ENCODE measurements at places on chromosomes 3 and 15. TPM values are rescaled to one million over a fixed set of nuclear protein-coding genes. Genes with fewer than 3 reads are reported as not detected.
A peak's percentile ranks its signal among the peaks of the same experiment; 100 is the strongest.

DNA sequence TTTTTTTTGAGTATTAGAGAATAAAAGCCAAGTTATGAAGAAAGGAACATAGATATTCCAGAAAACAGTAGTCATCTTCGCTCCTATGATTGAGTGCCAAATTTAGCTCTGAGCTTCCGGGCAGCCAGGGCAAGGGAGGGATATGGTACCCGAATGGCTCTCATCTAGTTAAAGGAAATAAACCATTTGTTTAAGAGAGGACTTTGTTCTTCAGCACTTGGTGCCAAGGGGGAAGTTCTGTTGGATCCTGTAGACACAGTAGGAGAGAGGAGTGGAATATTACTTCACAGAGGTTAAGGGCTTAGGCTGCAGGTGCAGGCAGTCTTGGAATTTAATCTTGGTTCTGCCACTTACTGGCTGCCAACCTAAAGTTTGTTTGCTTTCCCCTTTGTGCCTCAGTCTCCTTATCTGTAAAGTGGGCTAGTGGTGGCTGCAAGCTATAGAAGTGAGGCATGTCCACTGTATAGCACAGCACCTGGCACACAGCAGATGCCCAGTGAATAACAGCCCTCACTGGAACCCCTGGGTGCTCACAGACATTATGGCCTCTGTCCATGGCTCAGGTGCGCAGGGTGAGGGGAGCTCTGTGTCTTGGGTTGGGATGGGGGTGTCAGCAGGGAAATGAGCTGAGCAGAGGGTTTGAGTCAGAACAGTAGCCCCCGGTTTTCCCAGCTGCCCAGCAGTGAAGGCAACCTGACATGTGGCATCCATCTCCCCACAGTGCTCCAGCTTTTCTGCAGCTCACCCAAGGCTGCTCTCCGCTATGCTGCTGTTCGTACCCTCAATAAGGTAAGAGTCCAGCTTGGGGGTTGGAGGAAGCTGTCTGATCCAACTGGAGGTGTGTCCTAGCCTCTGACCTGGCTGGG lies 10.4 kb downstream of the COPG1 start:
- peaks cover 96% of the 10 kb centered on the region for H3K36me3 ChIP-seq
- no peak overlapping the region for H3K4me3 ChIP-seq
- peaks cover 13% of the 10 kb centered on the region for H3K4me1 ChIP-seq
- no peaks in the 10 kb centered on the region for H3K27me3 ChIP-seq

ZNF592 gene
- total RNA-seq, result 39.6 TPM

DNA sequence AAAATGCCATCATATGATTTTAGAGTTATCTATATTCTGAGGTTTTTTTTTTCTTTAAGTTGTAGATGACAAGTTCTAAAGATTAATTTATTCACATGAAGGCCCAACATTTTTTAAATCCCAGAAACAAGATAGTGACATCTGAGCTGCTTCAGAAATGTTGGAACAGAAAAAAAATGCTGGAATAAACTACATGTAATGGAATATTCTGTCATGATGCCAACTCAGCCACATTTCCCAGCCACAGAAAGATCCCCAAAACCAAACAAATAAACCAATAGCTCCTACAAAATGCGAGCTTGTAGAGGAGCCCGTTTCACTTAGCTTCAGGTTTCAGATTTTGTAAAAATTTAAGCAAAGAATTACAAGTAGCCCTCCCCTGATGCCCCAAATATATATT lies 111.0 kb upstream of the MYO5C start:
- no peak for DNase-seq
- no peaks in the 10 kb centered on the region for H3K4me1 ChIP-seq
- peaks cover 9% of the 10 kb centered on the region for H3K36me3 ChIP-seq
- no peaks in the 10 kb centered on the region for H3K27me3 ChIP-seq
- no peak overlapping the region for H3K4me3 ChIP-seq

ITGA11 gene
- 0.11 TPM for total RNA-seq

DNA sequence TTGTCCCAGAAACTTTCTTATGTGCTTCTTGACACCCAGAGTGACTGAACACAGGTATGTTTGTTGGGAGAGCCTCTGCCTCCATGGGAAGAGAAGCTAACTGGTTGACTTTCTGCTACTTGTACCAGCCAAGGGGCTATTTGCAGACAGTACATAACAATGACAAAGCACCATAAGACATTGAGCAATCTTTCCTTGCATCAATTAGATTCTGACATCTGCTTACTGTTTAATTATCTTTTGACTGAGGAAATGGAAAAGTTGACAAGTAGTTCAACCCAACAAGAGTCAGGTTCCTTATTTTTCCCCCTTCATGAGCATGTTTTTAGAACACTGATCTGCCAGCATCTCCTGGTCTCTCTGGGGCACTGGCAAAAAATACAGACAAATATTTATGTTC lies 157.7 kb downstream of the RPLP1 start:
- H3K4me3 ChIP-seq, result no peak overlapping the region
- DNase-seq, result no peak
- H3K36me3 ChIP-seq, result no peaks in the 10 kb centered on the region
- peaks cover 5% of the 10 kb centered on the region for H3K4me1 ChIP-seq

DNA sequence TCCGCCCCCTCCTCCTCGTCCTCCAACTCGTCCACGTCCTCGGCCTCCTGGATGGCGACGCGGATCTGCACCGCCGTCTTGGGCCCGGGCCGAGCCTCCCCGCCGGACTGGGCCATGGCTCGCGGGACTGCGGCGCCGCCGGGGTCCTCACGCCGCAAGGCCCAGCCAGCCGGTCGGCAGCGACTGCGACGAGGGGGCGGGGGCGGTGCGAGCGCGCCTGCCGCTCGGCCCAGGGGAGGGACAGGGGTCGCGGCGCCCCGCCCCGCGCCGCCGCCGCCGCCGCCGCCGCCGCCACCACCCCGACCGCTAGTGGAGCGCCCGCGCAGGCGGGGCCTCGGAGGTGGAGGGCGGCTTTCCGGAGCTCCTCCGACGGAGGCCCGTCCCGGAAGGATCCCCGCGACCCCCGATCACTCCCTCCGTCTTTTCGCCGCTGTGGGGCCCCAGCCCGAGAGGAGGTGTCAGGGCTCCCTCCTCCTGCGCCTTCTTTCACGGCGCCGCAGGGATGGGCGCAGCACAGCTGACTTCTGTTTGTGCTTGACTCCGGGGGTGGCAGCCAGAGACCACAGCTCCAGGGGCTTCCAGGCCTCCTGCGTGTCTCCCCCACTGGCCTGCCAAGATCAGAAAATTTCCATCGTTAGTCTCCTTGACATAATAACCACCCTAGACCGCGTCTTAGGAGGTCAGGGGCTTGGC lies at the start of gene LARP6:
TSS of gene LARP6 (minus strand) at position 185 of the 693 bp plus-strand sequence. CDS start at position 116, 69 bp downstream.
- H3K4me1 ChIP-seq, result peaks cover 6% of the 10 kb centered on the region
- DNase-seq, result peak; percentile 15
- H3K4me3 ChIP-seq, result peak within 1 kb of the TSS; percentile 76
- peaks cover 69% of the 10 kb centered on the region for H3K27me3 ChIP-seq
- H3K36me3 ChIP-seq, result no peaks in the 10 kb centered on the region
- no peak within 1 kb of the TSS for H3K27ac ChIP-seq

P2RY13 gene
- total RNA-seq, result not detected

EPHB3 gene
- not detected for total RNA-seq

GRCh38 chr3:53045518-53046170 lies at the start of gene SFMBT1:
TSS of gene SFMBT1 (minus strand) at chr3:53046073. CDS start at chr3:52969128, 76,945 bp downstream.
- no peaks in the 10 kb centered on the region for H3K36me3 ChIP-seq
- H3K4me3 ChIP-seq, result peak within 1 kb of the TSS; percentile 97
- peak within 1 kb of the TSS; percentile 99 for H3K27ac ChIP-seq
- no peaks in the 10 kb centered on the region for H3K27me3 ChIP-seq
- peak; percentile 63 for DNase-seq
- peaks cover 20% of the 10 kb centered on the region for H3K4me1 ChIP-seq

Data from naive thymus-derived CD8-positive, alpha-beta T cell (primary cell).